Ascending aorta (tissue), 2 donors: ENCODE measurements at places on chromosomes 3 and 15. TPM values are rescaled to one million over a fixed set of nuclear protein-coding genes. Genes with fewer than 3 reads are reported as not detected.
A peak's percentile ranks its signal among the peaks of the same experiment; 100 is the strongest.

SLC25A36 gene
- total RNA-seq = 19.1 TPM

GRCh38 chr3:56124546-56124945, 343.7 kb downstream of the ERC2 start:
- H3K27me3 ChIP-seq = no peaks in the 10 kb centered on the region
- no peak overlapping the region for H3K27ac ChIP-seq
- H3K36me3 ChIP-seq = no peaks in the 10 kb centered on the region
- DNase-seq = no peak
- no peaks in the 10 kb centered on the region for H3K4me1 ChIP-seq

GRCh38 chr3:54173371-54173770, 51.0 kb downstream of the CACNA2D3 start:
- DNase-seq = no peak
- H3K27ac ChIP-seq = no peak overlapping the region
- no peaks in the 10 kb centered on the region for H3K36me3 ChIP-seq
- H3K4me1 ChIP-seq = no peaks in the 10 kb centered on the region
- no peak overlapping the region for H3K4me3 ChIP-seq
- no peaks in the 10 kb centered on the region for H3K27me3 ChIP-seq

- H3K27me3 ChIP-seq = no peaks in the 10 kb centered on the region
- peaks cover 43% of the 10 kb centered on the region for H3K36me3 ChIP-seq
- no peaks in the 10 kb centered on the region for H3K4me1 ChIP-seq
- no peak overlapping the region for H3K4me3 ChIP-seq
These were observed 41.6 kb downstream of the KLHL18 start for GRCh38 chr3:47324278-47324865.

ANKRD63 gene
- total RNA-seq = not detected

AP3B2 gene
- not detected for total RNA-seq

SAXO2 gene
- not detected for total RNA-seq

DNA sequence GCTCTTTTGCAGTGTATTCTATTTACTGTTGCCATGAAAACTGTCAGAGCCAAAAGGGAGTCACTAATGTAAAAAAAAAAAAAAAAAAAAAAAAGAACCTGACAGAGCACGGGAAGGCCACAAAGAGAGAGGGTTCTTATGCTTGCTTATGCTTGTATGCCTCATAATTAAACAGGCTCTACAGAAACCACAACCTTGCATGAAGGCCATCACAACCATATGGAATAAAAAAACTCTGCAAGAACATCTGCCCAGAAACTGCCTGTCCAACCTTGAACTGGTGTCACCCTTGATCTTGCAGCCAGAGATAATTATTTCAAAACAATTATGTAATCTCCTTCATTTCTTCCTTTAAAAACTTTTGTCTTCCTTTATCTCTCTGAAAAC, 50.1 kb downstream of the CFAP20DC start:
- no peak for DNase-seq
- H3K27ac ChIP-seq = no peak overlapping the region
- H3K4me3 ChIP-seq = no peak overlapping the region

CFAP20DC gene
- total RNA-seq = not detected

DNA sequence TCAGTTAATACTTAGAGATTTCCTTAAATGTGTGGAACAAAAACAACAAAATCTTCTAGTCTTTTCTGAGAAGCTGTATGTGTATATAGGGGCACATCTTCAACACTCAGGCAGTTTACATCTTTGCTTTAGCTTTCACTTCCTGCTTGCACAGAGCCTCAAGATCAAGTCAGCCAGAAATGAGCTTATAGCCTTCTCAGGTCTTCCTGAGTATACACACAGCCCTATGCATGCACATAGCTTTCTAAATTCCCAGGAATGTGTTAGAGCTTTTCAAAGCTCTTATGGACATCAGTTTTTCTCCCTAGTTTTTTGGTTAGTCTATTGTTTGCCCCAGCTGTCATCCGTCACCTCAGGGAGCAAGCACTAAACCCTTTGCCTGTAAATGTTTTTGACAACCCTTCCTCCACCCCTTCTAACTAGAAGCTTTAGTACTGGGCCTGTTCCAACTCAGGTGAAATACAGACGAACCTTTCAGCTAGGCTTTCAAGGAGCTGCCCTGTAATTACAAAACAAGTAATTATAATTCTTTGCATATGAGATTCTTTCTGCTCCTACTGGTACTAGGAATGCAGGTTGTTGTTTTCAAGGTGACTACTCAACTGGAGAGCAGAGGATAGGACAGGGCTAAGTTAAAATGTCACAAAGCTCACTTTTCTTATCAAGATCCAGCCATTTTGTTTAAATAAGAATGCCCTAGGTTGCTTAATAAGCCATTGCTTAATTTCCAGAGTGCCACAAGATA, 22.6 kb upstream of the MTMR10 start:
- no peaks in the 10 kb centered on the region for H3K4me1 ChIP-seq
- no peaks in the 10 kb centered on the region for H3K27me3 ChIP-seq
- DNase-seq = no peak
- H3K27ac ChIP-seq = no peak overlapping the region
- no peaks in the 10 kb centered on the region for H3K36me3 ChIP-seq

- no peaks in the 10 kb centered on the region for H3K27me3 ChIP-seq
- no peak overlapping the region for H3K27ac ChIP-seq
- no peak overlapping the region for H3K4me3 ChIP-seq
- no peaks in the 10 kb centered on the region for H3K36me3 ChIP-seq
These were observed 293.5 kb downstream of the UACA start for GRCh38 chr15:70469651-70470555.

DNA sequence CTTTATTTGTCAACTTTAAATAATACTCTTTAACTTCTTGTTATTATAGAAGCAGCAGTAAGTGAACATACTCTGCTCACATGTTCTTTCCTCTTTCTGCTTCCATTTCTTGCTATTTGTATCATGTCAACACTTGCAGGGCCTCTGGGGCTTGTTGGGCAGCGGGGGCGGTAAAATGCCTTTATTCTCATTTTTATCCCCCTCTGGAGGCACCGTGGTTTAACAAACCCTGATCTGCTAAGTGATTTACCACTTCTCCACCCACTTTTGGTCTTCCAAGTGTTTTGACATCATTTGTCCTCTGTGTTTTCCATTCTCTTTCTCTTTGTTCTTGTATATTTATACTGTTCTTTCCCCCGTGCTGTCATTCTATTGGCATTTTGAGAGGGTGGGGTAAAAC, 33.9 kb downstream of the SCN10A start:
- DNase-seq = no peak
- H3K4me1 ChIP-seq = no peaks in the 10 kb centered on the region
- H3K4me3 ChIP-seq = no peak overlapping the region
- no peak overlapping the region for H3K27ac ChIP-seq
- H3K36me3 ChIP-seq = no peaks in the 10 kb centered on the region
- no peaks in the 10 kb centered on the region for H3K27me3 ChIP-seq

- DNase-seq = no peak
- H3K36me3 ChIP-seq = no peaks in the 10 kb centered on the region
- no peaks in the 10 kb centered on the region for H3K4me1 ChIP-seq
- H3K27ac ChIP-seq = no peak overlapping the region
These were observed 296.8 kb downstream of the DOCK3 start for GRCh38 chr3:50971487-50971924.

DNA sequence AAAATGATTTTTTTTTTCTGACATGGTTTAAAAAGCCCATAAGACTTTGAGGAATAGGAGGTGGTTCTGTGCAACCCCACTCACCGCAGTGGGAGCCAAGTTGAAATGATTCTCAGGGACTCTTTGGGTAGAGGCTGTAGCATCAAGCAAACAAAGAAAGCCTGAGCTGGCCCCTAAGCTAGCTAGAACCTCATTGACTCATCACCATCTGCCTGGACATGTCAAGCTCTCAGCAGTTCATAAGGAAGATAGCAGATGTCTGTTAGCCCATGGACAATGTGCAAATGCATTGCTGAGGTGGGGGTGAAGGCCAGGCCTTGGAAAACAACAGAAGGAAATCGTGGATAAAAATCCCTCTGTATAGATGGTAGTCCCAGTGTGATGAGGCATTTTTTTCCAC, 234.8 kb downstream of the NR2F2 start:
- H3K27ac ChIP-seq = no peak overlapping the region
- H3K4me3 ChIP-seq = no peak overlapping the region
- DNase-seq = no peak
- no peaks in the 10 kb centered on the region for H3K4me1 ChIP-seq

DNA sequence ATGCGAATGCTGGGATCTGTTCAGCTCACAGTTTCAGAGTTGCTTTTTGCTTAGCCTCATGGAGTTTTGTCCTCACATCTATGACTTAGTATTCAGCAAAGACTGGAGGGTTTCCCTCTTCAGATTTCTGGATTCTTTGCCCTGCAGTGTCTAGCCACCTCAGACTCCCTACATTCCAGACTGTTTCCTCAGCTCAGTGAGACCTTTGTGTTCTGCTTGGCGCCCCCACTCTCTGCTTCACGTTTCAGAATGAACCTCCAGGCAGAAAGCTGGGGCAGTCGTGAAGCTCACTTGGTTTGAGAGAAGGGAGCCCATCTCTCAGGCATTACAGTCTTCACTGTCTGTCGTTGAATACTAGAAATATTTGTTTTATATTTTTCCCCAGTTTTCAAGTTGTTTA, 118.1 kb downstream of the CACNA1D start:
- H3K4me1 ChIP-seq = no peaks in the 10 kb centered on the region
- H3K27me3 ChIP-seq = no peaks in the 10 kb centered on the region
- H3K4me3 ChIP-seq = no peak overlapping the region
- DNase-seq = no peak

DNA sequence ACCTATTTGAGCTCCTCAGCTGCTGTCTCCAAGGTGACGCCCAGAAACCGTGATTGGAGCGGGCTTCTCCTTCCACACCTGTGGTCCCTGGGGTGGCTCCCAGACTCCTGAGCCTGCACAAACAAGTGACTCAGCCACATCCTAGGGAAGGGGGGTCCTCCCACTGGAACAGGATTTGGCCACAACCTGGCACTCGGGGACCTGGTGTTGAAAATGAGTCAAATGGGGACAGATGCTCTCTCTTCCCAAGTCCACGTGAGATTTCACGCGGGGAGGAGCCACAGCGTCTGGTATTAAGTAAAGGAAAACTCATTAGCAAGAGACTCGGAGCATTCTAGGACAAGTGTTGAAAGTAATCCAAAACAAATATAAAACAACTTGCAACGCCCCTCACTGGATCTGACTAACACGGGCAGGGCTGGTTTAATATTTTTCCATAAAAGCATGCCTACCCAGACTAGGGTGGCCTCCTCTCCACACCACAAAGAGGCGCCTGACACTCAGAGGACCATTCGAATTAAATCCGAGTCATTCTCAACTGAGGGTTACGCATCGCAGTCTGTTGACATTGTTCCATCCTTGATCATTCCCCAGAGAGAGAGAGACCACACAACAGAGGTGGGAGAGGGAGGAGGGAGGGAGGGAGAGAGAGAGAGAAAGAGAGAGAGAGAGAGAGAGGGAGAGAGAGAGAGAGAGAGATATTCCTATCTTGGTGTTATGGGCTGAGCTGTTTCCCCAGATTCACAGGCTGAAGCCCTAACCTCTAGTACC, 74.4 kb downstream of the MGLL start:
- no peaks in the 10 kb centered on the region for H3K36me3 ChIP-seq
- H3K27ac ChIP-seq = peak overlapping the region; percentile 84
- H3K4me1 ChIP-seq = peaks cover 8% of the 10 kb centered on the region
- DNase-seq = peak; percentile 92
- no peak overlapping the region for H3K4me3 ChIP-seq

GRCh38 chr15:40320931-40321371, 2.5 kb upstream of the INAFM2 start:
- no peaks in the 10 kb centered on the region for H3K36me3 ChIP-seq
- DNase-seq = no peak
- H3K4me1 ChIP-seq = peaks cover 14% of the 10 kb centered on the region
- peak overlapping the region; percentile 86 for H3K27ac ChIP-seq

GRCh38 chr15:74193299-74193718, 9.3 kb downstream of the STRA6 start:
- no peak for DNase-seq
- no peaks in the 10 kb centered on the region for H3K4me1 ChIP-seq
- no peaks in the 10 kb centered on the region for H3K27me3 ChIP-seq

HEMK1 gene
- total RNA-seq = 13.1 TPM

GALNT15 gene
- total RNA-seq = 222 TPM

PLS1 gene
- 1.8 TPM for total RNA-seq

GRCh38 chr3:175349168-175349567, 490.0 kb downstream of the NAALADL2 start:
- H3K36me3 ChIP-seq = no peaks in the 10 kb centered on the region
- H3K27ac ChIP-seq = no peak overlapping the region
- H3K4me1 ChIP-seq = no peaks in the 10 kb centered on the region
- no peak overlapping the region for H3K4me3 ChIP-seq

- no peaks in the 10 kb centered on the region for H3K4me1 ChIP-seq
- H3K27me3 ChIP-seq = no peaks in the 10 kb centered on the region
- no peaks in the 10 kb centered on the region for H3K36me3 ChIP-seq
- peak; percentile 22 for DNase-seq
- H3K4me3 ChIP-seq = no peak overlapping the region
These were observed 150.1 kb downstream of the TPRA1 start for GRCh38 chr3:127440384-127440783.

GRCh38 chr3:186839874-186840641, 2.5 kb upstream of the ADIPOQ start:
- peak; percentile 77 for DNase-seq
- peaks cover 7% of the 10 kb centered on the region for H3K4me1 ChIP-seq
- H3K27me3 ChIP-seq = no peaks in the 10 kb centered on the region
- H3K27ac ChIP-seq = peak overlapping the region; percentile 22

GRCh38 chr3:112303764-112304325, 9.8 kb upstream of the SLC9C1 start:
- DNase-seq = no peak
- H3K27ac ChIP-seq = no peak overlapping the region
- no peaks in the 10 kb centered on the region for H3K27me3 ChIP-seq
- H3K4me3 ChIP-seq = peak overlapping the region; percentile 69
- no peaks in the 10 kb centered on the region for H3K36me3 ChIP-seq

CFAP100 gene
- total RNA-seq = not detected

- H3K4me3 ChIP-seq = no peak overlapping the region
- no peaks in the 10 kb centered on the region for H3K36me3 ChIP-seq
- H3K27ac ChIP-seq = no peak overlapping the region
- no peak for DNase-seq
These were observed 25.8 kb downstream of the AQP9 start for GRCh38 chr15:58163985-58164384.

DNA sequence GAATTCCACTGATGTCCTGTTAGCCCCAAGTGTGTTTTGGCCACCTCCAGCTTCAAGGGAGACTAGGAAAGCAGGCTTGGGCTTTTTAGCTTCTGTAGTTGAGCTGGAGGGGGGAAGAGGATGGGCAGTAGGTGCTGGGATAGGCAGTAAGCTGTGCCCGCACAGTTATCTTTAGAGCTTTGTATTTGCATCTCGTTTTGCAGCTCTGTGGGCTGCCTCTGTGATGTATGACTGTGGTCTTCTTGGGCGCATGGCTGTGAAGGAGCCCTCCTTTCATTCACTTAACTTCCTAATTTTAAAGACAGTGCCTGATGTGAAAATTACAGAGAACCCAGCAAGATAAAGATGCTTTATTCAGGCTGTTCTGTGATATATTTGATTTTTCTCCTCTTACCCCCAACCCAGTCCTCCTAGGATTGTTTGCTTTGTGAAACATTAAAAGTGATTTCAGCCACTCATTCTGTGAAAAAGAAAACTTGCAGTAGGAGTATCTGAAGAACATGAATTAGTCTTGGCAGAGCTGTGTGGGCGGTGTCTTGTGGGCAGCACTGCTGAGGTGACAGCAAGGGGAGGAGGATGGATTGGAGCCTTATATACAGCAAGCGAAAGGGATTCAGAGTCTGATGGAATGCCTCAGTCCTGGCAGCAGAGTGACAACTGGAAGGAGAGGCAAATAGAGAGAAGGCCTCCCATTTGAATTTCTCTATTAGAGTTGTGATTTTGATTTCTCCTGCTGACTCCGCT, 74.3 kb downstream of the LARS2 start:
- H3K4me3 ChIP-seq = no peak overlapping the region
- H3K27ac ChIP-seq = no peak overlapping the region
- H3K36me3 ChIP-seq = peaks cover 33% of the 10 kb centered on the region
- no peak for DNase-seq
- H3K4me1 ChIP-seq = no peaks in the 10 kb centered on the region
- H3K27me3 ChIP-seq = no peaks in the 10 kb centered on the region

CCR9 gene
- not detected for total RNA-seq
